ENCODE measurements at places on chromosomes 1 and 21.

GRCh38 chr1:154453574-154454352 is 48.3 kb upstream of the TDRD10 start:
- DNase-seq: no peak

DNA sequence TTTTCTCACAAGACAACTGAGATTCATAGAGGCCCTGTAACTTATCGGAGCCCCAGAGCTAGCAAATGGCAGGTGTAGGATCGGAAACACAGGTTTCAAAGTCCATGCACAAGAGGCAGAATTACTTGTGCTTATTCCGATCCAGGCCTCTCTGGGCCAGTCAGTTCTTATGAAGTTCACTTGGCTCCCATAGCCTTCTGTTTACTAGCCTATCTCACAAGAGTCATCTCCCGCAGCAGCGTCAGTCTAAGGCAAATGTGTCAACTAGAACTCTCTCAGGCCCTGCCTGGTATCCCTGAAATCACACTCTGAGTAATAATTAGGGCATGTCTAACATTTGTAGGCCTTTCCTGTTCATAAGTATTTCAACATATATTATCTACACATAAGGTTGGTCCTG is 43.3 kb downstream of the PHC2 start:
- DNase-seq: no peak

DNA sequence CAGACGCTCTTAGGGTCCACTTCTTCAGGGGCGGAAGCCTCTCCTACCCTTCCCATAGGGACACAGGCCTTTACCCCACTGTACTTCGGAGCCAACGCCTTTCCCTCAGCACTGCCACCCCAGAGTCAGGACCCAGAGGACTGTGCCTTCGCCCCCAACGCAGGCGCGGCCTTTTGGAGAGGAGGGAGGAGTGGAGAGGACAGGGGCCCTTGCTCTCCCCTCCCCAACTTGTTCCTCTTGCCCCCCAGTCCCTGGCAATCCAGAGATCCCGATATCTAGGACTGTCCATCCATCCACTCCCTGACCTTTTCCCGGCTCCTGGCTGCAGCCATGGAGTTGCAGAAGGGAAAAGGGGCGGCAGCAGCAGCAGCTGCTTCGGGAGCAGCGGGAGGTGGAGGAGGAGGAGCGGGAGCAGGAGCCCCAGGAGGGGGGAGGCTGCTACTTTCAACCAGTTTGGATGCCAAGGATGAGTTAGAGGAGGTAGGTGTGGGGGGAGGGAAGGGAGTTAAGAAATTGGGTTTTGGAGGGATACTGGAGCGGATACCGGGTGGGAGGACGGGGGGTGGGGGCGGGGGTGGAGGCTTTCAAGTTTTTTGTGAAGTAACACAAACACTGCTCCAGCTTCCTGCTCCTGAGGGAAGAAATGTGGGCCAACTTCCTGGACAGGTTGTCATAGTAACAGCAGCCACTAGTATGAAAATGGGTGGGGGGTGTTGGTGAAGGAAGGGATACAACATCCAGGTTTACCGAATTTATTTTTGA is 636 bp downstream of the INTS3 start:
- DNase-seq: no peak

- no peak for DNase-seq
Observed at GRCh38 chr1:220487297-220487820, 40.6 kb upstream of the MARK1 start.

DNA sequence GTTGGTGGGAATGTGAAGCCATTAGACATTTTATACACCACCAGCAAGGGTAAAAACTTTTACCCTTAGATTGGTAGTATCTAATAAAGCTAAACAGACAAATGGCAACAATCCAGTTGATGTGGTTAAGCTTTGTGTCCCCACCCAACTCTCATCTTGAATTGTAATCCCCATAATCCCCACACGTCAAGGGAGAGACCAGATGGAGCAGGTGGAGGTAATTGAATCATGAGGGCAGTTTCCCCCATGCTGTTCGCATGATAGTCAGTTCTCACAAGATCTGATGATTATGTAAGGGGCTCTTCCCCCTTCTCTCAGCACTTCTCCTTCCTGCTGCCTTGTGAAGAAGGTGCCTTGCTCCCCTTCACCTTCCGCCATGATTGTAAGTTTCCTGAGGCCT is 602.3 kb downstream of the NUF2 start:
- DNase-seq: no peak

- DNase-seq: no peak
Observed at GRCh38 chr1:66351913-66352312, 182.0 kb upstream of the SGIP1 start.

DNA sequence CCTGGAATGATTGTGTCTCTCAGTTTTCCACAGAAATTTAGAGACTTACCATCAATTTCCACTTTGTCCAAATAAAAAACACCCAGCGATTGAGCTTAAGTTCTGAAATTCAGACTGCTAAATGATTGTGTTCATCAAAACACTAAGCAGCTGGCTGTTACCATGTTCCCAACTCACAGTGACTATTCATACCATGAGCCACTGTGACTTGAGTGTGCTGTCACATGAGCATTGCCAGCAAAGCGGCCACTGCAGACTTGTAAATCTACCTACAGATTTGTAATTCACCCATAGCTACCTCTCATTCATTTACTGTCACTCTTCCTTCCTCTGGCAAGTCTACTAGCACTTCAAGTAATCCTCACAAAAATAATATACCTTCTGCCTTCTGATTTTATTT is 17.2 kb upstream of the PRKAB2 start:
- DNase-seq: no peak

- DNase-seq: no peak
Observed at GRCh38 chr1:70979881-70980280, 67.7 kb downstream of the PTGER3 start.

GRCh38 chr1:184445997-184446396 is 59.2 kb downstream of the C1orf21 start:
- no peak for DNase-seq

- no peak for DNase-seq
Observed at GRCh38 chr1:93807311-93807930, 71.6 kb downstream of the DNTTIP2 start.

DNA sequence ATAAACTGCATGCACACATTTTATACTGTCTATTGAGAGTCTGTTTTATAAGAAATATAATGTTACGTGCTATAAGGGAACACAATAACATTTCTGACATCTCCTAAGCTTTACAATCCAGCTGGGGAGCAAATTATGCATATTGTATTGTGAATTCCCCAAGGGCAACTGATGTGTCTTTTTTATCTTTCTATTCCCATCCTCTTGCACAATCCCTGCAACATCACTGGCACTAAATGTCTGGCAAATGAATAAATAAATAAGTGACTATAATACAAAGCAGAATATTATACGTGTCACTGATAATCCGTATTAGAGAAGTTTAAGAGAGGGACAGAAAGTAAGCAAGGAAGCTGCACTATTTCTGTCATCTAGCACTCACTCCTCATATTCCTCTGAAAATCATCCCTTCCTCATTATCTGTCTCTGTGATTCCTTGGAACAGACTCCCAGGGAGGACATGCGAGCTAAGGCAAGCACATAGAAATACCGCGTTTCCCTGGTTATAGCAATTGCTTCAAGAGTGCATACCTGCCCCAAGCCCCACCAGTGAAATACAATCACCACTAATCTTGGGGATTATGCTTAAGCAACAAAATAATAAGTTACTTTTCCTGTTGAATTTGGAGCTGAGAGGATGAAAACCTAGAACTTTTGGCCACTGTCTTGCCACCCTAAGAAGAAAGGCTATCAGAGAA is 205.4 kb downstream of the SMYD3 start:
- peak; percentile 68 for DNase-seq

- no peak for DNase-seq
Observed at GRCh38 chr1:171185091-171185490, at the start of gene FMO2. Gene FMO2, plus strand, starts transcription at chr1:171185300. Its CDS starts 414 bp downstream, at chr1:171185714.

- no peak for DNase-seq
Observed at GRCh38 chr1:96842215-96842614, 120.6 kb downstream of the PTBP2 start.

DNA sequence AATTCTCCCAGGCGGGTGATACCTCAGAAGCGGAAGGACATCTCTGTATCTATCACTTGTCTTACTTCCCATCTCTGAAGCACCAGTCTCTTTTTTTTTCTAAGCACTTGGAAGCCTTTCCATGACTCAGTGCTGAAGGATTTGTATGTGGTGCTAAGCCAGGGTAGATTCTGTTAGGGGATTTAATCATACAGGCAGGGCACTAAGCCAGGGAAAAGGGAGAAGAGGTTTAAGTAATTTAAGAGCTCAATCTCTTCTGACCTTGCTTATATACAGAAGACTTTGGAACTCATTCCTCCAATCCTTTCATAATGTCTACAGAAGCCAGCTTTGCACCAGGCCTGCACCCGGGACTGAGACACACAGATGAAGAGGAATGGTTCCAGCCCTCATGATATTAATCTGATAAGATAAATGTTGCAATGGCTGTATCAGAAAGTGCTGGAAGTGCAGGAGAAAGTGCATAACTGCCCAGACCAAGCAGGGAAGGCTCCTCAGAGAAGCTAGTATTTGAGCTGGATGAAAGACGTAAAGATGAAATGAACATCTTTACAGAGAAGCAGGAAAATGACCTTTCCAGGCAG is 11.0 kb downstream of the FAM163A start:
- DNase-seq: no peak

GRCh38 chr21:37220433-37220980 is 46.6 kb downstream of the VPS26C start:
- DNase-seq: no peak

- DNase-seq: no peak
Observed at GRCh38 chr1:199178646-199179045, 539.8 kb downstream of the PTPRC start.

DNA sequence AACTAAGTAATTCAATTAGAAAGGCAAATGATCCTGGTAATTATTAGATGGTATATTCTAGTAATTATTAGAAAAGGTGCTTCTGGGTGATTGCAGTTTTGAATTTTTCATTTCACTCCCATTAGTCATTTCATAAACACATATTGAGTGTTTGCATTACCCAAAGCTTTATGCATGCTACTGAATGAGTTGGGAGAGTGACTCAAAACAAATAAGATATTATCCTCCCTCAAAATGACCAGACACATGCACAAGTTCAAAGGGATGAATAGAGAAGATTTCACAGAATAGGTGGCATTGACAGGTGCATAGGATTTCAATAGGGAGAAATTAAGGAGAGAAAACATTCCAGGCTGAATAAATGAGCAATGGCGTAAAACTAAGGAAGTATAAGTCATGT is 84.7 kb downstream of the PHTF1 start:
- no peak for DNase-seq

- DNase-seq: no peak
Observed at GRCh38 chr1:19728413-19729145, 63.9 kb downstream of the HTR6 start.

- DNase-seq: no peak
Observed at GRCh38 chr1:98110674-98111073, 189.8 kb upstream of the DPYD start.

DNA sequence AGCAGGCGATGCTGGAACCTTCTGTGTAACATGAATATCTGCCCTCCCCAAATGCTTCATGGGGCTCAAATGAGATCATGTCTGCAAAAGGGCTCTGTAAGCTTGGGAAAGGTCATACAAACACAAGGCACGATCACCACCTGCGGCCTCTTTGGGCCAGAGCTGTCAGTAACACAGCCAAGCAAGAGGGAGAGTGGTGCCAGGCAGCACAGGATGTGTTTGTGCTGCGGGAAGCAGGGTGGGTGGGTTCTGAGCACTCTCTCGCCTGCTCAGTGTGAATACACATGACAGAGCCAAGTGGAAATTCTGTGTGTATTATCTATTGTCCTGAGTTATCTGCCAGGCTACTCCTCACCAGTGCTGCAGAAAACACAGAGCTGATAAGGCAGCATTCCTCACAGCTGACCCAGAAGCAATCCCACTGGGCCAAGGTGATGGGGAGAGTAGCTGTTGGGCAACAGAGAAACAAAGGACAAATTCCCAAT is 101.2 kb downstream of the LAMC2 start:
- no peak for DNase-seq

- no peak for DNase-seq
Observed at GRCh38 chr1:112317611-112318062, 78.4 kb upstream of the CTTNBP2NL start.

DNA sequence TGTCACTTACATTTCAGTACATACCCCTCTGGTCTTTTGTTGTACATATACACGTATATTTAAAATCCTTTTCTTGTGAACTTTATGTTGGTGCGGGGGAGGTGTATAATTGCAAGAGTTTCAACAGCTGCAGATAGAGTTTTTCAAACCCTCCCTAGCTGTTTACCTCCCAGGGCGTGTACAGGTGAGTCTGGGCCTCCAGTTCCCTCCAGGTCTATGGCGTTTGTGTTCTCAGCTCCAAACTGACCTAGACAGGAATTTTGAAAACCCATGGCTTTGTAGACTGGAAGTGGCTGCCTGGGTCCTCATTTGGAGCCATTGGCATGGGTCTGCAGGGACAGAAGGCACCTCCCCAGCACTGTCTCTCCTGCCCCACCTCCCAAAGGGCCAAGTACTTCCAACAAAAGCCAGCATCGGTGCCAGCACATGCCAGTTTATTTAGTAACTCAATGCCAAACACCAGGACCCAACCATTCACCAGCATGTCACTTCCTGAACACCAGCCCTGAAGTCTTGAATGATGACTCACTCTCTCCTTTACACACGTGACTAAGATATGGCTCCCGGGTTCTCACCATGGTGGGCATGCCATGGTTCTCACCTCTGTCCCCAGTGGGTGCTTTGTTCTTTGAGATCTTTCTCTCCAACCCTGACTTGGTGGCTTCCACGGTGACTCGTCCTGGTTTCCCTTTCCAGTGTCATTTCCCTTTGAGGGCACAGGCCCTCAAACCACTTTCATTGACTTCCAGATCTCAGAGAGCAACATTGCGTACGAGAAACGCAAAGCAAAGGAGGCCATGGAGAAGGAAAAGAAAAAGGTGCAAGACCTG is 57.3 kb upstream of the EFHD2 start:
- no peak for DNase-seq

GRCh38 chr1:65002156-65002507 is 35.8 kb upstream of the JAK1 start:
- no peak for DNase-seq

GRCh38 chr1:99614728-99615127 is 31.2 kb upstream of the PALMD start:
- no peak for DNase-seq

DNA sequence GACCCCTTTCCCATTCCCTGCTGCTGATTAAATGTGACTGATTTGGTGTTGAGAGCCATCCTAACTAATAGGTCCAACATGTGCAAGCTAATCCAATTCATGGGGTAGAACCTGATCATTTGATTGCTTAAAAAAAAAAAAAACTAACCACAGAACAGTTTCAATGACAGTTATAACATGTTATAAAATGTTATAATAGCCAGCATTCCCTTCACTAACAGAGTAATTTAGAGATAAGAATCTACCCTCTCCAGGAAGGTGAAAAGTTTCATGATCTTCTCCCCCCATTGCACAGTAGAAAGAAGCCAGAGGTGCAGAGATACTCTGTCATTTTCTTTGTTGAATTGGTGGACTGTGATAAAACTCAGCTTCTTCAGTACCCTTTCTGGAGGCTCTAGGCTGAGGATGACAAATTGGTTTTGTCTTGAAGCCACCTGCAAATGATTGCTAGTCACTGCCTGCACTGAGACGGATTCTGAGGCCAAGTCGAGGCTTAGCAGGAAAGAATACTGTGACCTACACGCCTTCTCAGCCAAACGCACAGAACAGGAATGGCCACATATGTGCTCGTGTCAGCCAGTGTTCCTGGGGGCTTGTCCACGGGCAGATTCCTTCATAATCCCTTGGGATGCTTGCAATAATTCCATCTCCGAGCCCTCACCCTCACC is 215.7 kb upstream of the IRF2BP2 start:
- DNase-seq: no peak

GRCh38 chr1:221637641-221638041 is 104.2 kb downstream of the DUSP10 start:
- DNase-seq: no peak

GRCh38 chr1:221832617-221833016 is 90.7 kb upstream of the DUSP10 start:
- DNase-seq: no peak
